Stimulated activated naive CD4-positive, alpha-beta T cell (primary cell): ENCODE measurements at places on chromosomes 7 and 10.

DNA sequence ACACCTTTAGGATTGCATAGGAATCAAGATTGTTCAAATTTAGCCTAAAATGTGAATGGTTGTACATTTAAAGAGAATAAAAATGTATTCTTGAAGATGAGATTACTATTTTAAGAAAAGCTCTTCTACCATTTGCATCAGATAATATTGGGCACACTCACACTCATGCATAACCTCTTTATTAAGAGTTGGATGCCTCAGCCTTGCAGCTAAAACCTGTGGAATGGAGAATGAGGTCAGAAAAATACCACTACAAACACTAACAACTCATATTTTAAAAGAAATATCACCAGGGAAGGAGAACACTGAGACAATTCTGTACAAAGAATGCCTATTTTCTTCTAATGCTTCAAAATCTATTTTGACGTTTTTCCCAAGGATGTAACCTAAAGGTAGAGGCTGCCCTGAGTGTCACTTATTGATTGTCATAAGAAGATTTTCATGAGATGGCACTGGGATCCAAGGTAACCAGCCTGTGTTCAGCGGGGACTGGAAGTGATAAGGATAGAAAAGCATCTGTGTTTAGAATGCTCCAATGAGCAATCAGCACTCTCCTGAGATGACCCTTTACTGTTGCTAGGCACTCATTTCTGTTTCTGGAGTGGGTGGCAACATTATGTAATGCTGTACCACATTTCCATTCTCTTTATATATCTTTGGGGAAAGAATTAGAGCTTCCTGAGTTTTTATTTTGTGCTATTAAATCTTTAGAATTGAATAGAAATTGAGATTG, 26.6 kb downstream of the REEP3 start:
- DNase-seq, result no peak

DNA sequence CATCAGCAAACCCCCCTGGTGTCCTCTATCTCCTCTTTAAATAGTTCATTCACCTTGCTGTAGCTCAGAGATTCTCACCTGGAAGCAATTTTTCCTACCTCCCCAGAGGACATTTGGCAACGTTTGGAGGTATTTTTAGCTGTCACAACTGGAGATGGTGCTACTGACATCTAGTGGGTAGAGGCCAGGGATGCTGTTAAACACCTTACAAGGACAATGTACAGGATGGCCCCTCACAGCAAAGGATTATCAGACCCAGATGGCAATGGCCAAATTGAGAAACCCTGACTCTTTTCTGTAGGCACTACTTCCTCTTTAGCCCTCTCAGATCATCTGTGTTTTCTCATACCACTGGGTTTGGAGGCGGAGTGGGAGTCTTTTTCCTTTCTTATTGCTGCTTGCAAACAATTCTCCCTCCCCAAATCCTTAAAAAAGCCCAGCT, 13.2 kb upstream of the TRA2A start:
- DNase-seq, result no peak

GRCh38 chr7:921581-922333, 32.7 kb downstream of the ADAP1 start:
- DNase-seq, result no peak

DNA sequence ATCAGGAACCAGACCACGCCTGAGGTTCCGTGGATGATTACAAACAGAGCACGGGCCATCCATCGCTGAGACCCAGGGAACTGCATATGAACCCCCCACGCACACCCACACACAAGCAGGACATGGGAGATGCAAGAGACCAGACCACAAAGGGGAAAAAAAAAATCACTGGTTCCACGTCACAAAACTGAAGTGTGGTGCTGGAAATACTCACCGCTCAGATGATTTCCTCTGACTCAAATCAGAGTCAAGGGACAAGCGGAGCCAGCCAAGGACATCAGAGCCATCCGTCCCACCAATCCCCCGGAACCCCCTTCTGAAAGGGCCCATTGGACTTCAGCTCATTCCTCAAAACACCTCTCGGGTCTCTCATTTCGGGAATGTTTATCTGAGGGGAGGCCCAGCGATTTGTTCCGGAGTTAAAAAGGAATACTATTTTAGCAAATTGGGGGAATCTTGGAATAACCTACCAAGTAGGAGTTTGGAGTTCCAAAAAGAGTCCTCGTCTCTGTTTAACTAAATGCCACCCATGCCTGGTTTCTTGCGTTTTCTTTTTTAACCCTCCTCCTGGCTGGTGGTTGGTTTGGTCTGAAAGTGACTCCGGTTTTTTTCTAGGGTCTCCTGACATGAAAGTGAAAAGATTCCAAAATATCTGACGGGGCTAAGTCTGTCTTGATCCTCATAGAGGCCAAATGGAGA, 15.0 kb downstream of the SNX8 start:
- no peak for DNase-seq

DNA sequence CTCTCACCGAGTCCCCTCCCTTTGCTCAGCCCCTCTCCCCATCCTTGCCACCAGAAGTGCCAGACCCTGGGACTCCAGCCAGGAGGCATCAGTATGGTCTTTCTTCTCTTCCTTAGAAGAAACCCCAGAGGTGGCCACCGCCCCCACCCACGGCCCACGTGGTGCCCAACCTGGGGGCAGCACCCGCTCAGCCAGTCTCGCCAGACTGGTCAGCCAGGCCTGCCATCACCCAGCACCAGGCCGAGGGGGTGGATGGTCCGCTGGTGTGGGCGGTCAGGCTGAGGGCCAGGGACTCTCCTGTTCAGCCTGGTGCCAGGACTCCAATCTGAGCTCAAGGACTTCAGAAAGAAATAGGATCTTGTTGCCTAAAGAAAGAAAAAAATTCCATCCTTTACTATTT, 5.8 kb upstream of the CLDN4 start:
- DNase-seq, result no peak

GRCh38 chr10:10676972-10677371, 340.7 kb upstream of the CELF2 start:
- no peak for DNase-seq

GRCh38 chr7:90864088-90864487, 268.0 kb downstream of the CDK14 start:
- DNase-seq, result no peak

DNA sequence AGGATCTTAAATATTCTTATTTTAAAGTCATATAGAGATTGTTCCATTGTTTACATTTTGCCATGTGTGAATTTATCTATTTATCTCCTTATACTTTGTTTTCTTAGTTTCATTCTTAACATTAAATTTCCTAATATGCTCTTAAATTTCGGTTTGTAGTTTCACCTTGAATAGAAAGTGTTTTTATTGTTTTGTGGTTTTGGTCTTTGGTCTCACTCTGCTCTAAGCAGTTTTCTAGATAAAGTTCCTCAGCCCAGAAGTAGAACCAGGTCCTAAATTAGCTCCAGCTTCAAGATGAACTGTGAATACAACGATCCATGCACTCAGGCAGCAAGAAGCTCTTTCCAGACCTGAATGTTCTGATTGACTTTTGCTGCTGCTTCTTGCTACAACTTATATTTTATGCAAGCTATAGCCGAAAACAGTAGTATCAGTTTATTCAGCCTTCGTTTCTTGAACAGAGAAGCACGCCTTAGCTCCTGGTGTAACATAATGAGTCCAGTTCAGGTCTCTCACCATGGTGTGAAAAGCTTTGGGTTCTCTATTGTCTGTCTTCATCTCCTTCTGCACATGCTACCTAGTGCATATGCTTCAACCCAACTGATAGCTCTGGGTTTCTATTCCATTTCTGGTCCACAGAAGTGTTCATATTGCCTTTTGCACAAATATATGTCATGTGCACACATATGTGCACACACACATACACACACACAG, 95.3 kb downstream of the SEM1 start:
- no peak for DNase-seq

DNA sequence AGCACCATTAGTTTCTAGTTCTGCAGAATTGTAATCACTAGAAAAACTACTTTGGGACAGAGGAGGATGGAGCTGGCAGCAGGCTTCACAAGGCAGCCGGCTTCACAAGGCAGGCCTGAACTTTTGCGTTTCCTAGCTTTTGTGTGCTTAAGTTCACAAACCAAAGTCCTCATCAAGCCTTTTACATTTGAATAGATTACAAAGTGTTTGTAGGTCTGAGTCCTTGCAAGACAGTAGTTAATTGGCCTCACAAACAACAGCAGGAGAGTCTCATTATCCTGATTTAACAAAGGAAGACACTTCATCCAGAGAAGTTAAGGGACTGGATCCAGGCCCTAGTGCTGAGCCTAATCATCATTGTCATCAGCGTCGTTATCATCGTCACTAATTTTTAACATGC, 147.8 kb upstream of the AUTS2 start:
- no peak for DNase-seq

- DNase-seq, result no peak
Measured at GRCh38 chr7:4960363-4960762, 1.4 kb upstream of the MMD2 start.

GRCh38 chr7:2354939-2355704, 495 bp downstream of the EIF3B start:
- peak; percentile 29 for DNase-seq

GRCh38 chr7:85328456-85328998, 141.7 kb upstream of the SEMA3D start:
- DNase-seq, result no peak

DNA sequence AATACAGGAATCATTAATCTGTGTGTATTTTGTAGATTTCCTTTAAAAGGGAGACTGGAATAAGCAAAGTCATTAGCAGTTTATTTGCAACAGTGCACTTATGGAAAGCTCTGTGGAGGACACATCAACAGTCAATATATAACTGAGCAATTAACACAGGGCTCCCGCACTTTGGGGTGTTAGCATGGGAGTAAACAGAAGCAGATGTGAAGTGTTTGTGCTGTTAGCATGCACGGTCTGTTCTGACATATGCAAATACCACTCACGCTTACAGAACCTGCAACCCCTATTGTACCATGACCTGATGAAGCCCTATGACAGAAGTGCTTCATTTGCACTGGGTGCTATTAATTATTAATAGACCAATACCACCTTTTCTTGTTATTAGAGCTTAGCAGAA, 118.9 kb downstream of the PPP1R3A start:
- no peak for DNase-seq

- DNase-seq, result no peak
Measured at GRCh38 chr10:3652886-3653285, 132.1 kb downstream of the KLF6 start.

DNA sequence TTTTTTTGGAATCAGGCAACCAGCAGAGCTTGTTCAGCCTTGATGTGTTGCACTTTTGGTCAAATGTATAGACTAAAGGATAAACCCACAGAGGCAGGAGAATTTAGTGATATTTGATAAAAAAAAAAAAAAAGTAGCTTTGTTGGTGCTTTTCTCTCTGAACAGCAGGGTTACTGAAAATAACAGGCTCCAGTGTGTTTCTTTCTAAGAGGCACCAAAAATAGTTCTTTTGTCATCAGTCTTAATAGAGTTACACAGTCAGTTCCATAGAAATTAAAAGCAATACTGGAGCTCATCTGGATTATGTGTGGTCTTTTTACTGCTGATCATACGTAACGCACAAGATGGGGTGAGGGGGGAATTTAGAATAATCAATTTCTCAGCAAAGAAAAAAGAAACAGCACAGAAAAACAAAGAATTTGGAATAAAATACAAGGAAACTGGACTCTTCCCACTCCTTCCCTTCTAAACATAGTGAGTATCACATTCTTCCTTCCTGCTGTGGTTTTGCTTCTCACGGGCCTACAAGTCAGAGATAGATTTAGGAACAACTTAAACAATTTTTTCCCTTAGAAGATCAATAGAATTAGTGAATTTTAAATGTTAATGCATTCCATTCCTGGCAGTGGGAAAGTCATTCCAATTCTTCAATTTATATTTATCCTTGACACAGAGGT, 178.8 kb upstream of the AKR1E2 start:
- DNase-seq, result no peak

GRCh38 chr7:585873-586272, 66.2 kb upstream of the PDGFA start:
- DNase-seq, result no peak

- DNase-seq, result no peak
Measured at GRCh38 chr10:43110338-43111071, 27.7 kb upstream of the CSGALNACT2 start.

DNA sequence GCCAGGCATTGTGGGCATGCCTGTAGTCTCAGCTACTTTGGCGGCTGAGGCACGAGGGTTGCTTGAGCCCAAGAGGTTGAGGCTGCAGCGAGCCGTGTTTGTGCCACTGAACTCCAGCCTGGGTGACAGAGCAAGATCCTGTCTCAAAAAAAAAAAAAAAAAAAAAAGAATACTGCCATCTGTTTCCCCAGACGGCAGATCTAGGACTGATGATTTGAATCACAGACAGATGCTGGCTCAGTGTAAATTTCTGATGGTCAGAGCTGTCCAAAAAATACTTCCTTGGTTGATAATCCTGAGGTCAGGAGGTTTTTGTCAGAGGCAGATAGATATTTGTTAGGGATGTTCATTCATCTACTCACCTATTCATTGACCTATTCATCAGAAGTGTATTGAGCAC, 130.7 kb downstream of the REEP3 start:
- DNase-seq, result no peak

DNA sequence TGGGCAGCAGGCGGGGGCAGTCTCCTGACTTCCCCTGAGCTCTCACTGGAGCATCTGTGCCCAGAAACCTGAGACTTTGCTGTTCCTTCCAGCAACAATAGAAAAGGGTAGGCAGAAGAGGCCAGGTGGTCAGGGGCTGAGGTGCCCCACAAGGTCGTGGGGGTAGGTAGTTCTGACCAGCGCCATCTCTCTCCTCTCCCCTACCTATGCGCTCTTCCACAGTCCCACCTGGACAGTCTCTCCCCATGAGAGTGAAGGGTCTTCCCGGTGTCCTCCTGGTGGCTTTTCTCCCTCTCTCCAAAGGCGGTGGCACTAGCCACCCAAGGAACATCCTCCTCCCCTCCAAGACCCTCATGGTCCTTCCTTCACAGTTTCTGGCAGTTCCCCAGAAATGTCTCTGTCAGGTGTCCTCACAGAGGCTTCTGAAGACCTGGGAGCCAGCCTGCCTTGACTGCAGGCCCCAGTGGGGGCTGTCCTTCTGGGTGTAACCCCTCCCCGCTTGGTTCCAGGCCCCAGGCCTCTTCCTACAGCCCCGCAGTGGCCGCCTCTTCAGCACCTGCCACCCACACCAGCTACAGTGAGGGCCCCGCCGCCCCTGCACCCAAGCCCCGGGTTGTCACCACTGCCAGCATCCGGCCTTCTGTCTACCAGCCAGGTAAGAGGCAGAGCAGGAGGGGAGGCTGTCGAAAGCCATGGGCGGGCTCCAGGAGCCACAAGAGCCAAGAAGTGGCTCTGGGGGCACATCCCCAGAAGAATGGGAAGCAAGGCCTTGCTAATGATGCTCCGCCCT, 41.3 kb downstream of the LDB3 start:
- no peak for DNase-seq

GRCh38 chr7:77783111-77783510, 15.1 kb downstream of the TMEM60 start:
- DNase-seq, result no peak

- DNase-seq, result no peak
Measured at GRCh38 chr10:49634069-49634660, 20.3 kb downstream of the CHAT start.

GRCh38 chr7:85239109-85239508, 52.3 kb upstream of the SEMA3D start:
- DNase-seq, result no peak

GRCh38 chr10:65419629-65420028, 1506.2 kb upstream of the LRRTM3 start:
- no peak for DNase-seq

- no peak for DNase-seq
Measured at GRCh38 chr10:114715171-114715670, 57.1 kb upstream of the ABLIM1 start.

- DNase-seq, result no peak
Measured at GRCh38 chr7:154777489-154777888, 225.4 kb downstream of the PAXIP1 start.

- no peak for DNase-seq
Measured at GRCh38 chr7:64174941-64175340, 32.1 kb upstream of the ZNF735 start.

GRCh38 chr7:124387056-124387455, 354.2 kb upstream of the TMEM229A start:
- DNase-seq, result no peak
